ENCODE measurements at places on chromosomes 5 and 9.

DNA sequence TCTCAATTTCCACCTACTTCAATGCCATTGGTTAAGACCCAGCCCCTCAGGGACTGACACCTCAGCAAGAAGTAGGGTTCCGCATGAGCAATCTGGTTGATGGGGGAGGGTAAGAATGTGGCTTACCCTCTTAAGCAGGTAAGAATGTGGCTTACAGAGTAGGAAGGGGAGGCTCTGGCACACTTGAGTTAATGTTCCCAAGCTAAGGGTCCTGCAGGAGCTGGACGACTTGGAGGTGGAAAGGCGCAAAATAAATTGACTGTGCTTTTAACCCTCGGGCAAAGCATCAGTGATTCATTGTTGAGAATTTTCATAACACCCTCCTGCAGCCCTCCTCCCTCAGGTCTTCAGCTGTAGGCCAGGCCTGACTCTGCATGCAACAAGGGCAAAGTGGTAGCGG is 24.9 kb upstream of the ADRA1B start:
- peak; percentile 91 for DNase-seq

DNA sequence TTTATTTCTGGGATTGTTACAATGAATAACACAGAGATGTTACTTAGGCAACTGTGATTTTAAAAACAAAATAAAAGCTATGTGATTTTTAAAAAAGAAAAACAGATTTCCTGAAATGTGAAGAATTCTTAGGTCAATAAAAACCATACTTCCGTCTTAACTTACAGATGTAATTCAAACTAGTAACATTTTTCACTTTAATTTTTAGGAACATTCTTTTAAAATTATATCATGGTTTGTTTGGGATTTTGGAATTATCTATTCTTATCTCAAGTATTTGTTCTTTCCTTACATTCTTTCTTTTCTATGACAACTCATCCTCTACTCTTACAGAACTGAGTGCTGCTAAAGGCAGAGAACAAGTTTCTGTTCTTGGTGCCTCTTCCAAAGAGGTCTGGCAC is 159.5 kb downstream of the RAPGEF6 start:
- DNase-seq: no peak

DNA sequence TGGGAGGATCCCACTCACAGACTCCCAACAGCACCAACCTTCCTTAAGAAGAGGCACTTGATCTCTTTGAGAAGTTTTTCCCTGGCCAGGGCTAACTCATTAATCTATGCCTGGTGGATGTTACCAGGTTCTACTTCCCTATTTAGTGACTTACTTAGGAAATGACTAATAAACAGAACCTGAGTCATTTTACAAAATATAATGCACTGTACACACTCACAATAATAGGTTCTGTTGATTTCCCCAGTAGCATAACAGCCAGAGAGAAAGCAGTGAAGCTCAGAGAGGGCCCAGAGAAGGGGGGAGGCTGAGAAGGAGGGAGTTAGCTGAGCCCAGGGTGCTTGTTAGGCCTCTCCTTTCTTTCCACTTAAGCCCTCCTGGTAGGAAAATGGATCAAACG is 27.1 kb downstream of the FRMD3 start:
- peak; percentile 94 for DNase-seq

DNA sequence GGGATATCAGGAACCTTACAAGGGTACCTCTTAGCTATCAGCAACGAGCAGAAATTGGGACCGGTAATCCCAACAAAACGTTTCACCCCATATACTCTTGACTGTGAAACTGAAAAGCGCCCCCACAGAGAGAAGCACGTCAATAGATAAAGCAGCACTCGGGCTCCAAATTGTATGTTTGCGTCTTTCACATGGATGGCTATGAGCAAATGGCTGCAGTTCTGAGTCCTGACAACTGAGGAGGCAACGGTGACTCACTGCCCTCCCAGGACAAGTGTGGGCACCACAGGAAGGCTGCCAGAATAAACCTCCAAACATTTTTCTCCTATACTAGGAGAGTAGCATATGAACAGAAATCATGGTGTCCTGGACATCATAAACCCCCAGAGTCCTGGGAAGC is 36.6 kb downstream of the SEMA4D start:
- peak; percentile 71 for DNase-seq

DNA sequence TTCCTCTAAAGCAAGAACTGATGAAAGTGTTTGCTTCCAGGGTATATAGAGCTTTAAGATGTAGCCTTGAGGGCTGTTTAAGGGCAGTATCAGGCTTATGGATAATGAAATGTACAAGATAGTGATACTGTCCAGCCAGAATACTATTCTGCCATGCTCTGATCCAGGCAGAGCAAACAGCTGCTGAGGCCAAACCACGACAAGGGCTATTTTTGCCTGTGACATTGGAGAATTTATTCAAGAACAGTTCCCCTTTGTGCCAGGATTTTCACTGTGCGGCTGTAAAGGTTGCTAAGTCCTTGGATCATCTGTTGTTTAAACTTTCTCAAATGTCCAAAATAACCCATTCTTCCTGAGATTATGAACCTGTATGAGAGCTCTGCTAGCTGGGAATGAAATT is 70.4 kb downstream of the OTP start:
- no peak for DNase-seq
